ENCODE measurements at places on chromosomes 4 and X.

- DNase-seq, result no peak
These were observed 22.0 kb downstream of the KLHL15 start for GRCh38 chrX:24005028-24005427.

- DNase-seq, result peak; percentile 86
These were observed at the start of gene FGD1 for GRCh38 chrX:54495814-54496516. Gene FGD1 (minus strand): TSS chrX:54496234. CDS start chrX:54495432, 802 bp downstream.

- DNase-seq, result no peak
These were observed 5.5 kb downstream of the IBSP start for GRCh38 chr4:87804871-87805270.

- no peak for DNase-seq
These were observed 189.2 kb upstream of the GK2 start for GRCh38 chr4:79597266-79597665.

- no peak for DNase-seq
These were observed 6.0 kb upstream of the VSIG4 start for GRCh38 chrX:66045894-66046293.

Measured in left ventricle myocardium superior (tissue), 1 donor.